ENCODE measurements at places on chromosomes 4 and X. TPM values are rescaled to one million over a fixed set of nuclear protein-coding genes. Genes with fewer than 3 reads are reported as not detected.

LRIT3 gene
- not detected for total RNA-seq

GRCh38 chrX:153768311-153769157 lies 4.5 kb downstream of the PLXNB3 start:
- no peaks in the 10 kb centered on the region for H3K36me3 ChIP-seq
- H3K4me1 ChIP-seq, result peaks cover 7% of the 10 kb centered on the region
- H3K4me3 ChIP-seq, result no peak overlapping the region

- no peak overlapping the region for H3K4me3 ChIP-seq
- no peak for DNase-seq
- no peaks in the 10 kb centered on the region for H3K36me3 ChIP-seq
- H3K4me1 ChIP-seq, result no peaks in the 10 kb centered on the region
Observed at GRCh38 chrX:130039847-130040246, 57.4 kb downstream of the BCORL1 start.

GRCh38 chr4:19224820-19225219 lies 1026.9 kb upstream of the SLIT2 start:
- DNase-seq, result peak; percentile 35
- no peaks in the 10 kb centered on the region for H3K4me1 ChIP-seq
- no peak overlapping the region for H3K4me3 ChIP-seq
- H3K27me3 ChIP-seq, result no peaks in the 10 kb centered on the region

All from PC-9 (cell line).